ENCODE measurements at places on chromosomes 5 and 9. TPM values are rescaled to one million over a fixed set of nuclear protein-coding genes. Genes with fewer than 3 reads are reported as not detected.

OLFML2A gene
- 4.2 TPM for total RNA-seq

ADAMTS6 gene
- total RNA-seq: 3.3 TPM

ELOVL7 gene
- total RNA-seq: 17.7 TPM

DNAI1 gene
- total RNA-seq: 0.37 TPM

DNA sequence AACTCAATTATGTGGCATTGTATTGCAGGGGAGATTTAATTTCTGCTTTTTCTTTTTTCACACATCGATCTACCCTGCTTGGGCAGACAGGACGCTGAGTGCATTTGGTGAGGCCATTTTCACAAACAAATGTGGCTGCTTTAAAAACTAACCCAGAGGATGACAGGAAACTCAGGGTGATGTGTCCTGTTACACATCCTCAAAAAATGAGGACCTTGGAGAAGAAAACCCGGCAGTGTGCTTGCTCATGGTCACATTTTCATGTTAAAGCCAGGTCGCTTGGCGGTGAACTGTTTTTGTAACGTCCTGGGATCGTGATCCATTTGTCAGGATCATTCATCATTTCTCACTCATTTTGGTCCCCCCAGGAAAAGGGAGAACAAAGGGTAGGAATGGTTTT lies 478.3 kb upstream of the ADAMTS16 start:
- DNase-seq: no peak
- H3K36me3 ChIP-seq: no peaks in the 10 kb centered on the region
- H3K4me3 ChIP-seq: no peak overlapping the region
- H3K27ac ChIP-seq: no peak overlapping the region

DNA sequence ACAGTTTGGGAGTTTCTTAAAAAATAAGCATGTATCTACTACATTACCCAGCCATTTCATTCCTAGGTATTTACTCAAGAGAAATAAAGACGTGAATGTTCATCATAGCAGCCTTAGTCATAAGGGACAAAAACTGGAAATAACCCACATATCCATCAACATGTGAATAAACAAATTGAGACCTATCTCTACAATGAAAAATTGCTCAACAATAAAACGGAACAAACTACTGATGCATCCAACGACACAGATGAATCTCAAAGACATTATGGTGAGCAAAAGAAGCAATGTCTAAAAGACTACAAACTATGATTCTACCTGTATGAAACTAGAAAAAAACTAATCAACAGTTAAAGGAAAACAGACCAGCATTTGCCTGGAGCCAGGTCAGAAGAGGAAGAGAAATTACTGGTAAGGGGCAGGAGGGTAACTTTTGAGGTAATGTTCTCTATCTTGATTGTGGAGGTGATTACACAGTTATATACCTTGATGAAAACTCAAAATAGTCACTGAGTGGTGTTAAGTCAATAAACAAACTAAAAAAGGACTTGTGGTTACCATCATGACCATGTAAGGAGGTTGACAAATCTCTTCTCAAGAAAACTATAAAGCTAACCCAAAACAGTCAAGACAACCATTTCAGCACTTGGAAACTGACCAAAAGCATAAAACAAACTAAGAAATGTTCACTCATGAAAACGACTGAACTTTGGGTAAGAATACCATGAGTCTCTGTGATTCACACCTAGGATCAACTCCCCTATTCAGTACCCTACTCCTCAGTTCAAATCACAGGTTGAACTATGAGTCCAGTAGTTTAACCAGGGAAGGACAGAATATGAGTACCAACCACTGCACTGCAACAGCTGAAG lies 10.4 kb downstream of the UIMC1 start:
- no peak overlapping the region for H3K4me3 ChIP-seq
- no peaks in the 10 kb centered on the region for H3K27me3 ChIP-seq
- H3K27ac ChIP-seq: peak overlapping the region; percentile 76
- DNase-seq: no peak

- no peak overlapping the region for H3K27ac ChIP-seq
- H3K4me1 ChIP-seq: no peaks in the 10 kb centered on the region
- H3K36me3 ChIP-seq: no peaks in the 10 kb centered on the region
- H3K4me3 ChIP-seq: no peak overlapping the region
- H3K27me3 ChIP-seq: no peaks in the 10 kb centered on the region
- no peak for DNase-seq
Measured at GRCh38 chr9:134509281-134509680, 132.3 kb upstream of the COL5A1 start.

DNA sequence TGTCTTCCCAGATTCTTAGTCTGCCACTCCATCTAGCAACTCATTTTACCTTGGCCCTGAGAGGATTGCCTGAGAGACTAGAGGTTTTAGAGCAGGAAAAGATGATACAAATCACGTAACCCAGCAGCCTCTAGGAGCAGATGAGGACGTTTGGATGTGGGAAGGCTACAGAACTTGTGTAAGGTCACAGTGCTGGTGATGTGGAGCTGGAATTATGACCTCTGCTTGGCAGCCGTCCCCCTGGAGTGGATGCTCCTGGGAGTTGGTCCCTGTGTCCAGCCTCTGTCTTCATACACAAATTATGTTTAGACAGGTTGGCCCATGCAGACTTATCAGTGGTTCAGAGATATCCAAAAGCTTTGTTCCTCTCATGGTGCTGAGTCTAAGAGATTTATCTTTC lies 499.0 kb downstream of the EBF1 start:
- no peaks in the 10 kb centered on the region for H3K27me3 ChIP-seq
- H3K4me3 ChIP-seq: no peak overlapping the region
- no peaks in the 10 kb centered on the region for H3K36me3 ChIP-seq
- no peak for DNase-seq
- H3K4me1 ChIP-seq: no peaks in the 10 kb centered on the region

- DNase-seq: no peak
- H3K4me3 ChIP-seq: no peak overlapping the region
- no peak overlapping the region for H3K27ac ChIP-seq
- H3K36me3 ChIP-seq: no peaks in the 10 kb centered on the region
- H3K27me3 ChIP-seq: no peaks in the 10 kb centered on the region
Measured at GRCh38 chr5:163880302-163880701, 374.9 kb downstream of the MAT2B start.

Data from upper lobe of left lung (tissue), 6 donors.